ENCODE measurements at places on chromosomes 4 and X. TPM values are rescaled to one million over a fixed set of nuclear protein-coding genes. Genes with fewer than 3 reads are reported as not detected.

Gene CCDC160
- not detected for total RNA-seq

Gene SLIT2
- total RNA-seq, result 28.2 TPM

Gene GAGE1
- total RNA-seq, result not detected

Gene STK26
- 3.7 TPM for total RNA-seq

Gene MND1
- 7.7 TPM for total RNA-seq

Gene SPP1
- not detected for total RNA-seq

GRCh38 chr4:156659570-156659969 lies 312.0 kb downstream of the PDGFC start:
- no peak for DNase-seq
- H3K27ac ChIP-seq, result no peak overlapping the region
- H3K4me1 ChIP-seq, result peaks cover 9% of the 10 kb centered on the region
- no peak overlapping the region for H3K4me3 ChIP-seq
- H3K36me3 ChIP-seq, result no peaks in the 10 kb centered on the region

DNA sequence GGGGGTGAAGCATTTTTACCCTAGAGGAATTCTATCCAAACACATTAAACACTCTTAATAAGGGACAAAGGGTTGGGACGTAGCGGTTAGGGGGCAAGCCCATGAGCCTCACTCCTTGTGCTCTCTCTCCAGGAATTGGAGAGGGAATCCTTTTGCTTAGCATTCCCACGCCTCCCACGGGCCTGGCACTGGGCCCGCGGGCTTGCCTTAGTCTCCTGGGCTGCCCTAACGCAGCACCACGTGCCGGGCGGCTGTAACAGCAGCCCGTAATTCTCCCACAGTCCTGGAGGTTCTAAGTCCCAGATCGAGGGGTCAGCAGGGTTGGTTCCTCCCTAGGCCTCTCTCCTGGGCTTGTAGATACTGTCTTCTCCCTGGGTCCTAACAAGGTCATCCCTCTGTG lies 67.5 kb downstream of the TBL1X start:
- H3K27ac ChIP-seq, result no peak overlapping the region
- no peak overlapping the region for H3K4me3 ChIP-seq
- DNase-seq, result no peak
- peaks cover 36% of the 10 kb centered on the region for H3K4me1 ChIP-seq

- H3K4me1 ChIP-seq, result no peaks in the 10 kb centered on the region
- peaks cover 9% of the 10 kb centered on the region for H3K36me3 ChIP-seq
- H3K27ac ChIP-seq, result no peak overlapping the region
- H3K4me3 ChIP-seq, result no peak overlapping the region
Measured at GRCh38 chrX:136863826-136864225, 16.7 kb downstream of the RBMX start.

DNA sequence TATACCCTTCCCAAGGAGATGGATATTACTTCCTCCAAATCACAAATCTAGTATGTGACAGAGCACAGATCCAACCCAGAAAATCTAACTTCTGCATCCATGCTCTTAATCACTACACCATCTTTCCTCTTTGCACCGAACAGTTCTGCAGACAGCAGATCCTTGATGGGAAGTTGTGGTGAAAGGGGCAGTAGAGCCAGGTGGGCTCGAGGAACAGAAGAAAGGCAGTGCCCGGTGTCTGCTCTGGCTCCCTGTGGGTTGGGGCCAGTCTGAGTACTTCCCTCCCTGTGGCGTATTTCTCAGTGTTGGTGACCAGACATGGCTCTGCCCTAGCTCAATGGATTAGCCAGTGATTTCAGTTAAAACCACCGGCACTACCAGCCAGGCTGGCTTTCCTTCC lies 15.3 kb downstream of the HOPX start:
- H3K27me3 ChIP-seq, result no peaks in the 10 kb centered on the region
- no peak overlapping the region for H3K4me3 ChIP-seq
- H3K4me1 ChIP-seq, result peaks cover 5% of the 10 kb centered on the region
- H3K27ac ChIP-seq, result no peak overlapping the region

DNA sequence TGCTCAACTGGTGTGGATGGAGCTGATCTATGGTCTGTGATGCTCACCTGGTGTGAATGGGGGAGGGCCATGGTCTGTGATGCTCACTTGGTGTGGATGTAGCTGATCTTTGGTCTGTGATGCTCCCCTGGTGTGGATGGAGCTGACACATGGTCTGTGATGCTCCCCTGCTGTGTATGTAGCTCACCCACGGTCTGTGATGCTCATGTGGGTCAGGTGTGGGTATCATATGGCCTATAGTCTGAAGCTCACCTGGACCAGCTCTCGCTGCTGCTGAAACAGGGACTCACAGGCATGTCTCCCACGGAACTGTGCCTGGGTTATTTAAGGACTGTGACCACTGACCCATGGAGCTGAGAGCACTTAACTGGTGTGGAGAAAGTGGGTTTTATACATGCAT lies 109.7 kb downstream of the CRLF2 start:
- no peaks in the 10 kb centered on the region for H3K4me1 ChIP-seq
- no peaks in the 10 kb centered on the region for H3K27me3 ChIP-seq
- no peaks in the 10 kb centered on the region for H3K36me3 ChIP-seq
- H3K27ac ChIP-seq, result no peak overlapping the region
- DNase-seq, result no peak
- no peak overlapping the region for H3K4me3 ChIP-seq

DNA sequence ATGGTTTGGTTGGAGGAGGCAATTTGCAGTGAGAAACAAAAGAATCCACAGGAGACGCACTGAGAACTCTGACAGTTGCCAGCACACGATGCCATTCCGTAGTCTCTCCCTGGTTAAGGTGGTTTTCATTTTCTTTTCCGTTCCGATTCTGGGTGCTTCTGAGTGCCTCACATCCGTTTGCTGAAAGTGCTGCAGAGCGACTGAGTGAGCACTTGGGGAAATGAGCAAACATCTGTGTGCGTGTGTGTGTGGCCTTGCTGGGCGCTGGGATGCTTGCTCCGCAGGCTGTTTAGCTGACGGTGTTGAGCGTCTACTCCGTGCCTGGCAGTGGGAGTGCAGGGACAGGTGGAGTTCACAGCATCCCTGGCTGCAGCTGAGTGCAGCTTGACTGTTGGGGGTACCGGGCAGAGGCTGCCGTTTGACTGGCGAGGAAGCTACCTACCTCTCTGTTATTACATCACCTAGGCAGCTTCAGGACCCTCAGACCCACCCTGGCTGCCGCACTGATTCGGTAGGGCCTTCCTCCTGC lies 49.3 kb downstream of the SORCS2 start:
- no peaks in the 10 kb centered on the region for H3K36me3 ChIP-seq
- H3K4me1 ChIP-seq, result no peaks in the 10 kb centered on the region
- no peak overlapping the region for H3K27ac ChIP-seq
- no peak overlapping the region for H3K4me3 ChIP-seq

DNA sequence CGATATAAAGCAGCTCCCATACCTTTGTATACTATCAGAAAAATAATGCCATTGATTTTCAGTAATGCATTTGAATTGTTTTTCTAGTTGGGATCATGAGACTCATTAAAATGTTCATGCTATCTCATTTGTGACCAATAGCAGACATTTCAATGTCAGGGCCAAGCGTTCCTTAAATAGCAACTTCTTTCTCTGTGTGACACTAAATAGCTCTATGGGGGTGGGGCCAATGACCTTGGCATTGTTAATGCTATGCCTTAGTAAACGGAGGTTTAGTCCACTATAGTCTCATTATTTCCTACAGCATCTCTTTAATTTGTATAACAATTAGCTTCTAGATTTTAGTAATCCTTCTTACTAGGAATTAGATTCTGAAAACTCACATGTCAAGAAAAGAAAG lies 48.6 kb upstream of the ARHGAP24 start:
- no peaks in the 10 kb centered on the region for H3K27me3 ChIP-seq
- H3K36me3 ChIP-seq, result no peaks in the 10 kb centered on the region
- DNase-seq, result no peak
- no peak overlapping the region for H3K4me3 ChIP-seq

DNA sequence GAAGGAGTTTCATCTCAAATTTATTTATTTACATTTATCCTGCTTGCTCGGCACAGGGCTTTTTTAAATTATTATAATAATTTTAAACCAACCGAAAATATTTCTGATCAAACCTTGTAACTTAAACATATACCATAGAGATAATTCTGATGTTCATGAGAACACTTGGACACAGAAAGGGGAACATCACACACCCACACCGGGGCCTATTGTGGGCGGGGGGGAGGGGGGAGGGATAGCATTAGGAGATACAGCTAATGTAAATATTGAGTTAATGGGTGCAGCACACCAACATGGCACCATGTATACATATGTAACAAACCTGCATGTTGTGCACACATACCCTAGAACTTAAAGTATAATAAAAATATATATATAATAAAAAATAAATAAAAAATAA lies 2.9 kb downstream of the ANXA5 start:
- DNase-seq, result no peak
- H3K27ac ChIP-seq, result no peak overlapping the region
- no peaks in the 10 kb centered on the region for H3K36me3 ChIP-seq
- no peak overlapping the region for H3K4me3 ChIP-seq
- no peaks in the 10 kb centered on the region for H3K27me3 ChIP-seq

GRCh38 chr4:138852681-138853080 lies 162.9 kb upstream of the NOCT start:
- no peak for DNase-seq
- H3K4me1 ChIP-seq, result no peaks in the 10 kb centered on the region
- H3K4me3 ChIP-seq, result no peak overlapping the region
- no peaks in the 10 kb centered on the region for H3K36me3 ChIP-seq
- H3K27me3 ChIP-seq, result peaks cover 10% of the 10 kb centered on the region

- DNase-seq, result no peak
- peaks cover 4% of the 10 kb centered on the region for H3K4me1 ChIP-seq
- no peak within 1 kb of the TSS for H3K4me3 ChIP-seq
- H3K27ac ChIP-seq, result no peak within 1 kb of the TSS
- no peaks in the 10 kb centered on the region for H3K36me3 ChIP-seq
Measured at GRCh38 chr4:40196724-40197281, at the start of gene RHOH. RHOH (plus strand) TSS chr4:40197031; CDS start chr4:40243387, 46,356 bp downstream.

Measured in endothelial cell of umbilical vein (primary cell).